ENCODE measurements at places on chromosomes 4 and X. TPM values are rescaled to one million over a fixed set of nuclear protein-coding genes. Genes with fewer than 3 reads are reported as not detected.

DNA sequence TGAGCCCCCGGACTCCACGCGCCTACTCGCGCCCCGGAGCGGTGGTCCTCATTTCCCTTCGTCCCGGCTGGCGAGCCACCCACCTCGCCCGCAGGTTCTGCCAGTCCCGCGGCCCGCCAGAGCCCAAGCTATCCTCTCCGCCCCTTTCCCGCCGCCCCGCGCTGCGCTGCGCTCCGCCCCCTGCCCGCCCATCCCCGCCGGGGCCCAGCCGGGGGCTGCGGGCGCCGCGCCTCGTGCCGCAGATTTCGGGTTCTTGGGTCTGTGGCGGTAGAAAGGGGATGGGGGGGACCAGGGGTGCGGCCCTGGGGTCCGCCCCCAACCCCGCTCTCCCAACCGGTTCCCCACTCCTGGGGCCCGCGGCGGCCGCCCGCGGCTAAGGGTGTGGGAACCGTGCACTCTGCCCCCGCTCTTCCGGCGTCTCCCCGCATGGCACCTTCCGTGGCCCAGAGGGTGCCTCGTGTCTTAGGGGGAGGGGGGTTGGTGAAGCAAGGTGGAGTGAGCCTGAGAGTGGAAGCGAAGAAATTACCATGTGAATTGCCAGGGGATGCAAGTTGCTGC is 650.8 kb upstream of the DIPK2B start:
- peak; percentile 89 for DNase-seq

GRCh38 chr4:89725268-89725667 is 111.7 kb downstream of the SNCA start:
- no peak for DNase-seq

GRCh38 chr4:186593587-186593973 is 38.2 kb upstream of the MTNR1A start:
- no peak for DNase-seq

Gene MAGEC3
- not detected for total RNA-seq

Data from foreskin keratinocyte (primary cell).